WERI-Rb-1 (cell line): ENCODE measurements at places on chromosomes 4 and X.

DNA sequence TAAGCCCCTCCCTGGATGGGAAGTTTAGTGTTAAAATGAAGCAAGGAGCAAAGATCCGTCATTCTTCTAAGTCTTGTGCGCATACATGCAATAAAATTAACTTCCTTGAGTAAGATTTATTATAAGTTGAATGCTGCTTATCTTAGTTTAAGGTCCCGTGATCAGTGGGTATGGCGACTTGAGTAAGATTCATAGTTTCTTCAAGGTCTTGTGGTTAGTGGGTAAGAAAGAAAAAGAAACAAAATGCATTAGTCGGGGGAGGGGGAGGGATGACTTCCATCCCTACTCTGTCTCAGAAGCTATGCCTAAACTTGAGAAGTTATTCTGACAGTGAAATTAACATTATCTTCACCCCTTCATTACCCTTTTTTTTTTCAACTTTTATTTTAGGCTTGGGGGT, 127.3 kb upstream of the MAGEB16 start:
- DNase-seq, result no peak

- DNase-seq, result no peak
Measured at GRCh38 chrX:37652589-37653231, 32.9 kb upstream of the XK start.

DNA sequence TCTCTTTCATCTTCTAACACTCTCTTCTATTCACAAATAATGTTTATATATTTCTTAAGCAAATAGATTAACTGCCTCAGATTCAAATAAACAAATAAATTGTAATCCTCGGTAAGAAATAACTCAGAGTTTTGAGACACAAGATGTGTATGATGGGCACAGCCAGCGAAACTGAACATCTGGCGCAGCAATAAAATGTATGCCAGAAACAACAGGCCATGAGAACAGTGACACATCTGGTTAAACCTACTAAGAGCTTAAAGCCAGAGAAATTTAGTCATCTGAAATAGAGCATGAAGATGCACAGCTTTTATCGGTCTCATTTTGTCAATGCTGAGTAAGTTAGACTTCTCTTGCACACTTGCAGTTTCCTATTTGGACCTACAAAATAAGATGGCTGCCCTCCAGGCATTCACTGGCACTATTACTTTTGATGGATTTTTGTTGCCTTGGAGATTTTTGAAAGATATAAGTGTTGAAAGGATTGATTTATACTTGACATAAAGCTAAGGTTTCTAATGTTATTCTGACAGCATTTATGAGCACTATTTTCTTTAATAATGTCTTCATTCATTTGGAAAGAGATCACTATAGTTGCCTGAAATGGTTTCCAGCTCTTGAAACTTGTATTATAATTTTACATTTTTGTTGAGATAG, 1444.0 kb downstream of the PCDH18 start:
- DNase-seq, result no peak

DNA sequence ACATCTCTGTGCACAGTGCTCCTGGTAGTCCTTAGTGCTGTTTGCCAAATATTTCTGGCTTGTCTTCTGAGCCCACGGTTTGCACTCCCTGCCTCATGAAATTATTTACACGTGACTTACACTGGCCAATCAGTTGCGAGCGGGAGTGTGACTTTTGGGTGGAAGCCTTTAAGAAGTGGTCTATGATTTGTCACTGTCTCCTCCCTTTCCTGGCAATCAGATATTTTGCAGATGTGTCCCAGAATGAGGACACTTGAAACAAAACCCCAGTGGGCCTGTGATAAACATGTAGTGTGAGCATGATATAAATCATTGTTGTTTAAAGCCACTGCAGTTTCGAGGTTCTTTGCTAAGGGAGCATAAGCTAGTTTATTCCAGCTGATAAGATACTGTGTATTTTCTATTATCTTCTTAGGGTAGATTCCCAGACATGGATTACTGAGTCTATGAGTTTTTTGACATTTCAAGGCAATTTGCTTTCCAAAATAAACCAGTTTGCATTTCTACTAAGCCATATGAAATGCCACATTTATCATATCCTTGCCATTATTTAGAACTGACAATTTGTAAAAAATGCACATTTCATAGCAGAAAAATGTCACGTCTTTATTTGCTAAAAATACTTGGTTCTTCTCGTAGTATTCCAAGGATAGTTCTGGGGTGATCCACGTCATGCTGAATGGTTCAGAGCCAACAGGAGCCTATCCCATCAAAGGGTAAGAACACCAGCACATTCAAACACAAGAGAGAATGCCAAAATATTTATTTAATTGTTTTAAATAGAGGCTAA, 12.0 kb downstream of the BST1 start:
- DNase-seq, result no peak

DNA sequence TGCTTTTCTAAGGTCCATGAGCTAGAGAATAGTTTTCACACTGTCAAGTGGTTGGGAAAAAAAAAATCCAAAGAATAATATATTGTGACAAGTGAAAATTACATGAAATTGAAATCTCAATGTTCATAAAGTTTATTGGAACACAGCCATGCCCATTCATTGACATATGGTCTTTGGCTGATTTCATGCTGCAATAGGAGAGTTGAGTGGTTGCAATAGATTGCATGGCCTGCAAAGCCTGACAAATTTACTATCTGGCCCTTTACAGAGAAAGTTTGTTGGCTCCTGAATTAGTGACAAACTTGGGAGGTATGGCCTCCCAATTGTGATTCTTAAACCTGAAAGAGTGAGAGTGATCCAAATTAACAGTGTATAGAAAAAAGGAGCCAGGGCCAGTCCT, 115.5 kb upstream of the FAM9C start:
- DNase-seq, result no peak

DNA sequence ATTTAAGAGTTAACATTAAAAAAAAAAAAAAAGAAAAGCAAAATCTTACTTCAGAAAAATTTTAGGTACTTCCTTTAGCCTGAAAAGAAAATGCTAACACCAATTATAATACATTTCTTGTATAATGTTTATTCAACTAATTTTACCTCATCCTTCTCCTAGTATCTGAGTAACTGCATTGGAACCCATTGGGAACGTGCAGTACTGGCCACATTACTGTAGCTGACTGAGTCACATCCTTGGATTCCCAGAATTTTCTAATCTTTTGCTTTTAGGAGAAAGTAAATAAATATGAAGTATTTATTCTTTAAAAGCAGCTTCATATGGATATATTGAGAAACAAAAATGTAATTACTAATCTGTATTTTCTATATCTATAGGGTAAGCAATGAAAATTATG, 82.6 kb upstream of the SLITRK2 start:
- no peak for DNase-seq

- no peak for DNase-seq
Measured at GRCh38 chr4:78031417-78031950, 25.6 kb upstream of the FRAS1 start.

- peak; percentile 72 for DNase-seq
Measured at GRCh38 chrX:1661048-1661921, 46.4 kb downstream of the ASMT start.

DNA sequence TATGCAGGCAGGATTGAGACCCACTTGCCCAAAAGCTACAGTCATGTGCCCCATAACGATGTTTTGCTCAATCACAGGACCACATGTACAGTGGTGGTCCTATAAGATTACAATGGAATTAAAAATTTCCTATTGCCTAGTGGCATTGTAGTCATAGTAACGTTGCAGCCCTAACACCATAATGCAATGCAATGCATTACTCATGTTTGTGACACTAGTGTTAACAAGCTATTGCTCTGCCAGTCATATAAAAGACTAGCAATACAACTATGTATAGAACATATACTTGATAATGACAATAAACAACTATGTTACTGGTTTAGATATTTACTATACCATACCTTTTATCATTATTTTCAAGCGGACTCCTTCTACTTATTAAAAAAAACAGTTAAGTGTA, 50.6 kb downstream of the VGLL1 start:
- DNase-seq, result no peak

- DNase-seq, result no peak
Measured at GRCh38 chrX:28303486-28303885, 283.8 kb upstream of the IL1RAPL1 start.

DNA sequence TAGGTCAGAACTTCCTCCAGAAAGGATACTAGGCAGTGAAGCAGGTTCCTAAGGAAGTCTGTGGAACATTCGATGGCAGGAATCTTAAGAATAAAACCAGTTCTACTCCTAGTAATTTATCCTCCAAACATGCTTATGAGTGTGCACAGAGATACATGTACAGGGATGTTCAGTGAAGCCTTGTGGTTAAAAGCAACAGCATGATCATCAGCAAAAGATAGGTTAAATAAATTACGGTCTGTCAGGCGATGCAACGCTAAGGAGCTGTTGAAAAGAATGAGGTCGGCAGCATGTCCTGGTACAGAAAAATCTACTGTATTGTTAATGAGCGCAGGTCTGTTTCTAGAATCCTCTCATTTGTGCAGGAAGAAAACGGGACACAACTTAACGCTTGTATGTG, 23.6 kb downstream of the SEL1L3 start:
- DNase-seq, result no peak

DNA sequence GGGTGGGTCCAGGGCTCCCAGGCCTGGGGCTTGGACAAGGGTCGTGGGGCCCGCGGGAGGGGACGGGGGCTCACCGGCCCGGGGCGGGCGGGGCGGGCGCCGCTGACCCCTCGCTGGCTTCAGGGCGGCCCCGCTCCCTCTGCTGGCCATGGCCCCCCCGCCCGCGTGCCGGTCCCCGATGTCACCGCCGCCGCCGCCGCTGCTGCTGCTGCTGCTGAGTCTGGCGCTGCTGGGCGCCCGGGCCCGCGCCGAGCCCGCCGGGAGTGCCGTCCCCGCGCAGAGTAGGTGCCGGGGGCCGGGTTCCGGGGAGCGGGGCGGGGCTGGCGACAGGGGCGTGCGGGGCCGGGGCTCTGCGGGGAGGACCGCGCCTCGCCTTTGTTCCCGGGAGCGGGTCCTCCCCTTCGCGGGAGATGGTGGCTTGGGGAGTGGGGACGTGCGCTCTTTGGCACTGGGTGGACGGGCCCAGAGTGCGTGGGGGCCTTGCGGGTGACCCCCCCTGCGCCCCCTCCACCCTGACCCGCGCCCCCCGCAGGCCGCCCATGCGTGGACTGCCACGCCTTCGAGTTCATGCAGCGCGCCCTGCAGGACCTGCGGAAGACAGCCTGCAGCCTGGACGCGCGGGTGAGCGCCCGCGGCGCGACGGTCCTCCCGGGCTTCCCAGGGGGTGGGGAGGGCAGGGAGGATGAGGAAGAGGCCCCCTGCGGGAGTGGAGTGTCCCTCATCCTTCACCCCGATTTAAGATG, 16.8 kb upstream of the NAT8L start:
- DNase-seq, result peak; percentile 43

DNA sequence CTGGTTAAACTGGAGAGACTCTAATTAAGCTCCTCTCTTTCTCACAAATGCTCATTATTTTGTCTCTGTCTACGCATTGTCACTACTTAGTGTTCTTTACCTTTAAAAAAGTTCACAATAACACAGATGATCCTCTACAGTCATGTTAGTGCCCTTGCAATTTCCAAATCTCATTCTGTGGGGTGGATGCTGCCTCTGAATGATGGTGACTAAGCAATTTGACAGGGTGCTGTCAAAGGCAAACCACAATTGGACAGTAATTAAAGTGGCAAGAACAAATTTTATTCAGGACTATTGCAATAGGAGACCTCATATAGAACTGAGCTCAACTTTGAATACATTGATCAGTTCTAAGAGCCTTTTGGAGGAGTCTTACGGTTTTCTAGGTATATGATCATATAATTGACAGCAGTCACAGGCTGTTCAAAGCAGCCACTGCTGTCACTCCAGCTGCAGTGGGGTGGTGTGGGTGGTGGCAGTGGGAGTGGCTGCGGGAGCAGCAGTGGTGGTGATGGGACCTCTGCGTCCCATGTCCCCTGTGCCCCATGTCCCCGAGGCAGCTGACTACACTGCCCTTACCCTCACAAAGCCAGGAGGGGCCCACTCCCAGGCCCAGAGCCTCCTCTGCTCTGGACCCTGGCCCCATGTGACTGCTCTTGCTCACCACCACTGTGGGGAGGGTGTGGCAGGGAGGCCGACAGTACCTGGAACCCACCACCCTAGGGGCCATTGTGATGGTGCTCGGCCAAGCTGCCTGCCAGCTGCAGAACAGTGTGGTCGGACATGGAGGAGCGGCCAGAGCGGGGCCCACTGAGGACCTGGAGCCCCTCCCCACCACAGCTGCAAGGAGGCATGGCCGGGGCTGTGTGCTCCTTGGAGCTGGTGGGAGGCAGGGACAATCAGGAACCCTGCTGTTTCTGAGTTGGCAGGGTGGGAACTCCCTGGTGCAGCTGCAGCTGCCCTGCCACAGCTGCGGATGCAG, 30.4 kb upstream of the PAGE1 start:
- DNase-seq, result no peak

GRCh38 chrX:151287954-151288353, 109.1 kb upstream of the VMA21 start:
- DNase-seq, result no peak

- DNase-seq, result no peak
Measured at GRCh38 chrX:107769581-107770317, 5.8 kb downstream of the TSC22D3 start.

GRCh38 chr4:57102050-57102624, 8.0 kb downstream of the IGFBP7 start:
- DNase-seq, result no peak

- DNase-seq, result no peak
Measured at GRCh38 chr4:19913650-19914049, 338.1 kb upstream of the SLIT2 start.

DNA sequence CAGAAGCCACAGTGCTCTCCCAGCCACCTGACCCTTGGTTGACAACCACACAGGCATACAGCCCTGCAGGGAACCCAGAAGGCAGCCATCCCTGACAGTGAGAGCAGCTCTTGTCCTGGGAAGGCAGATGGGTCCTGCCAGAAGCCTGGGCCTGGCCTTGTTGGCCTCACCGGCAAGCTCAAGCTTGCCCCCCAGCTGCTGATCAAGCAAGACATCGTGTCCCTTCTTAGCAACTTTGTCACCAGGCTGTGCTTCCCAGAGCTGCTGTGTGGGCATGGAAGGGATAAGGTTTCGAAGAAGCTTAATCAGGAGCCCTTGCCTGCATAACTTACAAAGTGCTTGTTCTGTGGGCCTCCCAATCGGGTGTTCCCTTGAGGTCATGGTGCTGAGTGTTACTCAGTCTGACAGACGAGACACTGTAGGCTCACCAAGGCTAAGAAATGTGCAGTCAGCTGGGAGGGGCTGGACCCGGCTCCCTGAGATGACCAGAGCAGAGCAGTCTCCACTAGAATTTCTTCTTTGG, 6.8 kb upstream of the ABLIM2 start:
- peak; percentile 80 for DNase-seq

GRCh38 chrX:34873500-34874225, 68.9 kb upstream of the FAM47B start:
- no peak for DNase-seq

GRCh38 chr4:4395849-4396627, 9.1 kb downstream of the NSG1 start:
- peak; percentile 79 for DNase-seq

DNA sequence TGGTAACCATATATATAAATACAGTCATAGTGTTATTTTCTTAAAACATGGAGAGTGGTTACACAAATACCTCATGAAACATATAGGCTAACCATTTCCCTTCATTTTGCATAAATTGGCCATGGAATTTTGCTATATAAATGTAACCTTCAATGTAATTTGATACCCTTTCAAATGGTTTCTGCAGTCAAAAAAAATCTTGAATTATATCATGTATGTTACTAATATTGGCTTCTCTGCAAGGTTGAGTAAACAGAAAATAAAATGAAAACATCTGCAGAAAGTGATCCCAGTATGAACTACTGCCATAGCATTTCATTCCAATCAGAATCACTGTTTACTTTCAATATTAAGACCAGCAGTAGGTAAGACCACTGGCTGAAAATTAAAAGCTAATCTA, 1165.9 kb upstream of the TENM3 start:
- DNase-seq, result no peak

GRCh38 chr4:120007191-120007871, 59.3 kb downstream of the MAD2L1 start:
- DNase-seq, result no peak
